Amniotic stem cell (primary cell): ENCODE measurements at places on chromosomes 2 and 18.

- DNase-seq, result no peak
Measured at GRCh38 chr18:57771193-57771592, 31.9 kb downstream of the ATP8B1 start.

DNA sequence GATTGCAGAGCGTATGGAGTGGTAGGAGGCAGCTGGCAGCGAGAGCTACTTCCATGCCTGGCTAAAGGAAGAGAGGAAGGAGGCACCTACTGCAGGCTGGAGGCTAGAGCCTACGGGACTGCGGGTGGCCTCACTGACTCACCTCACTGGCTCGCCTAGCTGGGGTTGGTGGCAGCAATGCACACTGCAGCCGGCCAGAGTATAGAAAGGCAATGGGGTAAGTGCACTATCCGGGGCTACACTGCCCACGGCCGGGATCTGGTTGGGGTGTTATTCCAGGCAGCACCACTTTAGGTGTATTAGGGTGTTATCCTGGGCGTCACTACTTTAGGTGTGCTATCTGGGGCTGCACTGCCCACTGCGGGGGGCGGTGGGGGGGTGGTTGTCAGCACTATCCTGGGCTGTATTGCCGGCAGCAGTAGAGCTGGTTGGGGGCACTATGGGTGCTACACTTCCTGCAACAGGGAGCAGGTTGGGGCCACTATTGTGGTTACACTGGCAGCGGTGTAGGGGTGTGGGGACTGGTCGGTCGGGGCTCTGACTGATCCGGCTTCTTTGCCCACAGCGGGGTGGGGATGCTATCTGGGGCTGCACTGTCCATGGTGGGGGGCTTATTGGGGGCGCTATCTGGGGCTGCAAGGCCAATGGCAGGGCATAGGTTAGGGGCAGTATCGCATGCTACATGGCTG lies 33.3 kb upstream of the ANKRD62 start:
- no peak for DNase-seq

DNA sequence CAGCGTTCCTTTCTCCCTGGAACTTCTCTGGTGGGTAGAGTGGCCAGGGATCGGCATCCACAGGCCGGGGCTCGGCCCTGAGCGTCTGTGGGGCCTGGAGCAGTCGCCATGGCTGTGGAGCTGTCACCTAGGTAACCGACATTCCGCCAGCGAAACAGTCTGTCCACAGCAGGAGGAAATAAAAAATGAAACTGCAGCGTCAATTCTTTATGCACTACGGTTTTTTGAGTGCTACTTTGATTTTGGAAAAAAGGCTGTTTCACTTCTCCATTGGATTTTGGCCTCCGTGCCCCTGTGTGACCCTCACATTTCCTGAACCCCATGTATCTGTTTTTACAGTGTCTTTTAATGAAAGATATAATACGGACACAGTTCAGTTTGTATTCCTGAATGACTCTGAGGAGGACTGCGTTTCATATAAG lies 163.4 kb downstream of the LDLRAD4 start:
- DNase-seq, result no peak

GRCh38 chr2:233967164-233967563 lies 50.0 kb downstream of the TRPM8 start:
- DNase-seq, result no peak

GRCh38 chr2:128292599-128293425 lies 25.9 kb downstream of the HS6ST1 start:
- DNase-seq, result no peak

DNA sequence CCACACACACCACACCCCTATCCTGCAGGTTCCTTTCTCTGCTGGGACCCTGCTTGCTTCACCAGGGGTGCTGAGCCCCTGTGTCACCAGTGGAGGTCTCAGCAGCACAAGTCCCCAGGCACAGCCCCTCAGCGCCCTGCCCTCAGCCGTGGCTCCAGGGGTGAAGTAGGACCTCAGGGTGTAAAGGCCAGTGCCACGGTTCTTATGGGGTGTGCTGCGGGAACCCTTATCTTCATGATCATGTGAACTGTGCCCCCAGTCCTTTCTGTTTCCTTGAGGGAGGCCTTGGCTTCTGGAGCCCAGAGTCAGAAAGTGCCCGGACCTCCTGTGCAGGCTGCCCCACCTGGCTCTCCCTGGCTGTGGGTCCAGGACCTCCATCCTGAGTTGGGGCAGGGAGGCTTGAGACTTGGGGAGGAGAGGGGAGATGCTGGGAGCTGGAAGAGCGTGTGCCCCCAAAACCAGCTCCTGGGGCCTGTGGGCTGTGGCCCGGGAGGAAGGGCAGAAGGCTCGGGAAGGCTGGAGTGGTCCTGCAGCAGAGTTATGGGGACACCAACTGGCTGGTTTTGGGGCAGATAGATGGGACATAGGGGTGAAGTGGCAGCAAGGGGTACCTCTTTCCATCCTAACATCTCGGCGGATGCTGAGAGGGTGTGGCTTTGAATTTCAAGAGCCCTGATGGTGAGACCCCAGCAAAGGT lies 20.2 kb upstream of the KLF11 start:
- DNase-seq, result no peak
